Omental fat pad (tissue), 4 donors: ENCODE measurements at places on chromosomes 4 and X.

DNA sequence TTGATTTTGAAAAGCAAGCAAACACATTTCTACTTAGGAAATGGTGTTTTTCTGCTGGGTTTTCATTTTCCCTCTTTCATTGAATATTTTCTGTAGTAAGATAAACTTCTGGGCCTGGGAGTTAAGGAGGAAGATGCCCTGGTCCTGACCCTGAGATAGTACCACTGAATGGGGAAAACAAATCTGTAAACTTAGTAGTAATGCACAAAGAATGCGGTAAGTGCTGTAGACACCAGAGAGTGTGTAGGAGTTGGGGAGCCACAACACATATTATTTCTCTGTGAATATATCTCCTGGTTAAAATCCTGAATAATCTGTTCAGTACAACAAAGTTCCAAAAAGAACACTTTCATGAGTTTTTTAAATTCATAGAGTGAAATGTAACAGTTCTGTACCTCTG lies 178.3 kb downstream of the MAPK10 start:
- DNase-seq, result no peak

DNA sequence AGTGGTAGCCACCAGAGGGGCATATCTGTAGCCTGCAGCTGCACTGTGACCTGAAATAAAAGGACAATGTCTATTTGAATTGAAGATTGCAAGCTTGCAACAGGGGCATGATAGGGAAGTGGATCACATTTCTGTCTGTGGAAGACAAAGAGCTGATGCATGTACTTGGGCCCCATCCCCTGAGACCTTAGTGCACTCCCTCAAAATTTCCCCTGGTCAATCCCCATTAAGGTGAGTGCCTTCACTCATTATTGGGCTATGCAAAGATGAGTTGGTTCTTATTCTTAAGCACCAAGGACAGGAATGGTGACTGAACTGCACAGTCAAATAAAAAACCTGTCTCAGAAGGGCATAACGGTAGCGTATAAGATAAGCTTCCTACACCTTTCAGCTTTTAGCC lies 273.1 kb upstream of the ARSJ start:
- no peak for DNase-seq

- no peak for DNase-seq
Observed at GRCh38 chr4:152188801-152189200, 347.1 kb downstream of the FBXW7 start.

DNA sequence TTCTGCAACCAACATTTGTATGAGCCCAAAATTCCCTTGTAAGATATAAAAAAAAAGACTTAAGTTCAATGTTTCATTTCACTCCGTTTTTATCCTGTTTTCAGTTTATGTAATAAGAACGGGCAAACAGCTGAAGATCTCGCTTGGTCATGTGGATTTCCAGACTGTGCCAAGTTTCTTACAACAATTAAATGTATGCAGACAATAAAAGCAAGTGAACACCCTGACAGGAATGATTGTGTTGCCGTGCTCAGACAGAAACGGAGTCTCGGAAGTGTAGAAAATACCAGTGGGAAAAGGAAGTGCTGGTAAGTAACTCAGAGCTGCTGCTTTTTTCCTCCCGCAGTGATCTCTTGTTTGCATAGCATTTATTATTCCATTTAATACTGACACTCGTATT lies 2.8 kb downstream of the ANKRD37 start:
- DNase-seq, result no peak

DNA sequence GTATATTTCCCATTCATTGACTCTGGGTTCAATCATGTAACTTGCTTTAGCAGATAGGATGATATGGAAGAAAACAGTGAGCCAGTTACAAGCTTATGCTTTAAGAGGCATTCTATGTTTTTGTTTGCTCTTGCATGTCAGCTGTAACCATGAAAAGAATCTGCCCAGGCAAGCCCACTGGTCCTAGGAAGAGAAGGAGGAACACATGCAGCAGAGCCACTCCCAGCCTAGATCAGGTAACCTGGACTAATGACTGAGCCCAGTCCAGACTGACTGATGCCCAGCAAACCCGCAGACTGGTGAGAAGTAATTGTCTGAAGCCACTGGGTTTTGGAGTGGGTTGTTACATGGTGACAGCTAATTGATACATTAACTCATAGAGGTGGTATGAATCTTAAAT lies 167.9 kb downstream of the COL4A6 start:
- no peak for DNase-seq

DNA sequence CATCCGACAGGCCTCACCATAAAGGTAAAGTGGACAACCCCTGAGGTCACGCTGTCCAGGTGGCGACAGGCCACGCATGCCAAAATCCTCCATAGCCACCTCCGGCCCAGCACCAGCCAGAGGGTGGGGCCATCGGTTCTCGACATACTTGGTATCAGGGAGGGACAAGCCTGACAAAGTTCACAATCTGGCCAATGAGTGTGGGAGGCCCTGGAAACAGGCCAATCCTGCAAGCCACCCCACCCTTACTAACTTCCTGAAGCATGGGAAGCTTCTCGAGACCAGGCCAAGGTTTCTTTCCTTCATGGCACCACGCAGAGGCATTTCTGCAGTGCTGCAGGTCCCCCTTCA lies 73.8 kb downstream of the MTMR1 start:
- no peak for DNase-seq

DNA sequence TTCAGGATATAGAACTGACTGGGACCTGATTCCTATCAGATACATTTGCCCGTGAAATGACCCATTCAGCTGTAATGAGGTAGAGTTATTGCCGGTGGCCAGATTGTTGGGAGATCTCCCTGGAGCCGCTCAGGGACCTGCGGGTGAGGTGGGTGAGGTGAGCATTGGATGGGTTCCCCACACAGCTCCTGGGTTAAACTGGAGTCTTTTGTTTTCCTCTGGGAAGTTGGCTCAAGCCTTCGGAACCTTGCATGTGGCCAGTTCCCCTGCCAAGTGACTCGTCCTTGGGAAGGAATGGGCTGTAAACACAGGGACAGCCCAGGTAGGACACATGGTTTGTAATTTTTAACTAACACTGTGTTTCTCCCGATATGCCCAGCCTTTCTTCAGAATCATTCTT lies 31.6 kb upstream of the KIT start:
- DNase-seq, result no peak

GRCh38 chr4:183941964-183942363 lies 36.9 kb downstream of the STOX2 start:
- DNase-seq, result no peak

- no peak for DNase-seq
Observed at GRCh38 chr4:141501931-141502330, 134.5 kb upstream of the IL15 start.

- no peak for DNase-seq
Observed at GRCh38 chr4:152951348-152951747, 15.2 kb downstream of the FHDC1 start.

DNA sequence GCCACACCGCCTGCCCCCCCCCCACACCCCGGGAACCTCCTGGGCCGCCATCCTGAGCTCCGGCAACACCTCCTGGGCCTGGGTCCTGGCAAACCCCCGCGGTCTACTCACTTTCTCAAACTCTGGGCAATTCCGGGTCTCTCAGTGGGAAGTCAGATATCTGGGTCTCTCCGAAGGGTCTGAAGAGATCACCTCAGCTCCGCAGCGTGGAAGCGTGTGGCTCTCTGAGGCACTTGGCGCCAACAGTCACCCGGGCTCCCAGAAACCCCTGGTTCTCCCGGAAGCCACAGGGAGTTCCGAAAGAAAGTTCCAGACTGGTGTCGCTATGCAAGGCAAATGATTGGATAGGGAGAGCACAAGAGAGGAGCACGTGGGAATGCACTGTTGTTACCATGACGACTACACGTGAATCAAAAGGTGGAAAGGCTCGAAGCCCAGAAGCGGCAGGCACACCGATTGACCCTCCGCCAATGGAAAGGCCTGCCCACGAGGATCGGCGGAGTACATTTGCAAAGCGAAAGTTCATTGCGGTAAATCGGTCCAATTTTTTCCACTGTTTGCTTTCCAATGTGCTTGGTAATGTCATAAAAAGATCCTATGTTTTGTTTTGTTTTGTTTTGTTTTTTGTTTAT lies at the start of gene PNMA6E:
TSS of gene PNMA6E (minus strand) at position 218 of the 632 bp plus-strand sequence. CDS start 2,501 bp downstream, outside the sequence.
- no peak for DNase-seq

DNA sequence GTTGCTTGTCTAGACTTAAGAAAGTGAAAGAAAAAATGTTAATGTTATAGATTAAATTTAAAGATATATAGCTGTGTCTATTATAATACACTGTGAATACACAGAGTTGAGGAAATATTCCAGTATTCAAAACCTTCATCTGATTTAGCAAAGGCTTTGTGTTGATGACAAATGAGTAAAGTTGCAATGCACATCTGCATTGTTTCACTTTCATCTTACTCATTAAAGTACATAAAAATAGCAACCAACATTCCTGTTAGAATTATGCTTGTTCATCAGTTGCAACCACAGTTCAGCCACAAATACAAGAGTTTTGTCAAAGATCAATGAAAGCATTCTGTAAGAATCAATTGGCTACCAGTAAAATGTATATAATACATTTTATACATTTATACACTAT lies 346.4 kb upstream of the SLC7A11 start:
- no peak for DNase-seq

GRCh38 chr4:173546776-173547175 lies 16.7 kb upstream of the HAND2 start:
- no peak for DNase-seq

- no peak for DNase-seq
Observed at GRCh38 chrX:47612418-47612817, 7.2 kb downstream of the SYN1 start.

- no peak for DNase-seq
Observed at GRCh38 chr4:152591396-152591795, 55.5 kb upstream of the FBXW7 start.

GRCh38 chr4:85642356-85643100 lies 167.6 kb downstream of the ARHGAP24 start:
- no peak for DNase-seq

DNA sequence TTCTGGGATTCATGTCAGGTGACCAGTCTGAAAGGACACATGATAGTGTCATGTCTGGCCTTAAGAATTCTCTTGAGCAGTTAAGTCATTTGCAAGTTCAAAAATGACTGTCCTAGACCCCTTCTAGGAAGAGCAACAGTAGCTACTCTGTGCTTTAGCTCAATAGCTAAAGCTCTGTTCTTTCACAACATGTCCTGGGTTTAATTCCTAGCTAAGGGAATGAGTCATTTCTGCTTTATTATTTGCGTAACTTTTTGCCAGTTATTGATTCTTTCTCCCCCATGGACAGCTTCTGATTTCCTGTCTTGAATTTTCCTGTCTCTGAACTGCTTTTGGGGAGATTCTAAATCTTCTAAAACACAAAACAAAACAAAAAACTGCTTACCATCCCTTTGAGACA lies 1055.8 kb upstream of the DIAPH2 start:
- DNase-seq, result no peak

- DNase-seq, result no peak
Observed at GRCh38 chr4:2825740-2826139, 17.9 kb upstream of the ADD1 start.

GRCh38 chr4:77344784-77345183 lies 187.8 kb downstream of the CCNG2 start:
- DNase-seq, result no peak

DNA sequence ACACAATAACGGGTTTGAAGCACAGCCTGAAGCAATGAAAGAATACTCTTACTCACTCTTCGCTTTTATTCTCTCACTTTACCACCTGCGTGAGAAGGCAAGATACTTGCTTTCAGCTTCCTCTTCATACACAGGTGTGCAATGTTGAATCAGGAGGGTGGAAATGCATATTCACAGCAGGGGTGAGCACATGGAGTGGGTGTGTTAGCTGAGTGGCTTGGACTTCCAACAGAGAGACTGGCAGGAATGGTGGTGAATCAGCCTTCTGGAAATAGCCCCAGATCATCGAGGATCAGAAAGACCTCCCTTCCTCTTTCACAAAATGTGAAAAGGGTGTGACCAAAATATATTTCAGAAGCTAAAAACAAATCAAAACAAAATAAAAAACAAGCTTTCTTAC lies 521.2 kb downstream of the STIM2 start:
- DNase-seq, result no peak

GRCh38 chrX:68163441-68163840 lies 269.9 kb downstream of the OPHN1 start:
- no peak for DNase-seq

- no peak for DNase-seq
Observed at GRCh38 chr4:40812856-40813255, 63.1 kb downstream of the NSUN7 start.

DNA sequence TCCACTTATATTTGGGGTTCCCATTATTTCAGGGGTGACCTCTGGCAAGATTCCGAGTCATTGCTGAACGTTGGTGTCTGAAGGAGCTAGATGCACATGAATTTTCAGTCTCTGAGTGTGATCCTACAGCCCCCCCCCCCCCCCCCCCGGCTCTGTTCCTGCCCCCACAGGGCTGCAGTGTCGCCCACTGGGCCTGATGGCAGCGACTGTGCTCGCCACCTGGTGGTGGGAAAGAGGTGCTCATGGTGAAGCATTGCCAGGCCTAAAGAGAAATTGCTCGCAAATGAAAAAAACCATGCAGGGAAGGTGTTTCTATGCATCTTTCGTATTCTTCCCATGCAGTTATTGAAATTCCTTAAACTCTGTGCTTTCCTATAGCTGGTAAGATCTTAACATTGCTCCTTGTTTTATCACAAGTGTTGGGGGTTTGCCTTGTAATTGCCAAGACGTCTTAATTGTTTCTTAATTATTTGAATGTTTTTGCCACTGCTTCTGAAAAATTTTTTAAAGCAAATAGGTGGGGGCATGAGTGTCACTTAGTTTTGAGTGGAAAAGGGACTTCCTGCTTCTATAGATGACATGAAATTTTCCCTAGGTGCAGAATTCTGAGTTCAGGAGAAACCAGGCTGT lies 63.2 kb downstream of the CLDN22 start:
- DNase-seq, result no peak

GRCh38 chr4:168059251-168059650 lies 33.1 kb upstream of the ANXA10 start:
- no peak for DNase-seq

- DNase-seq, result no peak
Observed at GRCh38 chr4:158945529-158946108, 157.3 kb upstream of the RAPGEF2 start.

DNA sequence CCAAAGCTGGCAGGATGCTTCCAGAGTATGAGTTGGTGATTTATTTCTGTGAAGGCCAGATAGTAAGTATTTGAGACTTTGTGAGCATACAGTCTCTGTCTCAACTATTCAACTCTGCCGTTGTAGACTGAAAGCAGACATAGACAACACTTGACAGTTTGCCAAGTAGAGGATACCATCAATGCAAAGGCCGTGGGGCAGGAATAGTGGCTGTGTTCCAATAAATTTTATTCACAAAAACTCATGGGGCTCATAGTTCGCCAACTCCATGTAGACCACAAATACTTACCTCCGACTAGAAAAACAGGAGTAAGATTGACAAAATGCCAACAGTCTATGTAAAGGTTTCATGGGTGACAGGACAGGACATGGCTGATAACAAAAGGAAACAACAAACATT lies 3.7 kb upstream of the PIR start:
- DNase-seq, result no peak

GRCh38 chrX:140983730-140984129 lies 18.7 kb upstream of the SPANXB1 start:
- no peak for DNase-seq
